ENCODE measurements at places on chromosomes 7 and 10.

DNA sequence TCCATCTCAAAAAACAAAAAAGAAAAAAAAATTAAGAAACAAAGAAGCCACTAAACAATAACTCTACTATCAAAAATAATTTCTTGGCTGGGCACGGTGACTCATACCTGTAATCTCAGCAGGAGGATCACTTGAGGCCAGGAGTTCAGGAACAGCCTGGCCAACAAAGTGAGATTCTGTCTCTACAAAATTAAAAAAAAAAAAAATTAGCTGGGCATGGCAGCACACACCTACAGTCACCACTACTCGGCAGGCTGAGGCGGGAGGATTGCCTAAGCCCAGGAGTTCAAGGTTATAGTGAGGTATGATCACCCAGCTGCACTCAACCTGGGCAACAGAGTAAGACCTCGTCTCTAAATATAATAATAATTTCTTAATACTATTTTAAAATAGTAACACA lies 69.0 kb downstream of the PARD3 start:
- no peak for DNase-seq

GRCh38 chr7:106216517-106216922 lies 68.3 kb downstream of the NAMPT start:
- no peak for DNase-seq

- DNase-seq: no peak
Observed at GRCh38 chr7:27080844-27081436, 14.9 kb downstream of the HOXA1 start.

DNA sequence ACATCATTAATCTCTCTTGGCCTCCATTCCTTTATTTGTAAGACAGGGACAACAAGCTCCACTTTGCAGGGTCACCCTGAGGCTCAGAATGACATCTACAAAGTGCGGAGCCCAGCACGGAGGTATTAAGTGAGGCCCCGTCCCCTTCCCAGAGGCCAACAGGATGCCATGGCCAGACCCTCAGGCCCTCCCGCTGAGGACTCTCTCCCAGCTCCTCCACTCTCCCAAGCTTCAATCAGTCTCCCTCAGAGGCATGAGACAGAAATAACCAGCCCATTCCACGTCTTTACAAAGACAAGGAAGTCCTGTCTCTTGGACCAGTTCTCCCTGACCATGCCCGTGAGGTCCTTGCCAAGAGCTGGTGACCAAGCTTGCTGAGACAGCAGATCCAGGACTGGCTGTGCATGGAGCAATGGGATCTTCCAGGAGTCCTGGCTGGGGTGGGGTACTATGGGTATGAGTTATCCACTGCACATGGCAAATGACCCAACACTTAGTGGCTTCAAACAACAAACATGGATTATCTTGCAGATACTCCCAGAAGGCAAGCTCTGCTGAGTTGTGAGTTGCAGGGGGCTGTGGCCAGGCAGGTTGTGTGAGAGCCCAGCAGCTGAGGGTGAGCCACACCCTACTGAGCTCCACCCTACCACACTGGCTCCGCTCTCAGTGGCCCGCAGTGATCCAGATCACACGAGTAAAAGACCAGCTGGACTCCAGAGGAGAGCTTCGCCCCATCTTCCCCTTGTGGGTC lies 4.3 kb upstream of the PPIF start:
- DNase-seq: no peak

DNA sequence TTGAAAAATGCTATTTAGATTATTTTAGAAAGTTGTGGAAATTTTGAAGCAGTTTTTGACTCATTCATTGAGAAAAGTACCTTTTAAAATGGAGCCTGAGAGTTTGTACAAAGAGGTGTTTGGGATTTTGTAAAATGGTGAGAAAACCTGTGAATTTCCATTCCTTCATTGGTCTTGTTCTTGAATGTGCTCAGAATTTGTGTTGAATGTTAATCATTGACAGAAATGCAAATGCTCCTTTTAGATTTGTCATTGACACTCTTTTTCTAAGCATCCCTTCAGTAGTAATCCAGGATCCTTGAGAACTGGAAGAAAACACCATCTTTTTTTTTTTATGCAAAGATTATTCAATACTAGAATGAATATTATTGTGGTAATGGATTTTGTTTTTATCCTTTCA lies 74.8 kb downstream of the LCOR start:
- DNase-seq: no peak

DNA sequence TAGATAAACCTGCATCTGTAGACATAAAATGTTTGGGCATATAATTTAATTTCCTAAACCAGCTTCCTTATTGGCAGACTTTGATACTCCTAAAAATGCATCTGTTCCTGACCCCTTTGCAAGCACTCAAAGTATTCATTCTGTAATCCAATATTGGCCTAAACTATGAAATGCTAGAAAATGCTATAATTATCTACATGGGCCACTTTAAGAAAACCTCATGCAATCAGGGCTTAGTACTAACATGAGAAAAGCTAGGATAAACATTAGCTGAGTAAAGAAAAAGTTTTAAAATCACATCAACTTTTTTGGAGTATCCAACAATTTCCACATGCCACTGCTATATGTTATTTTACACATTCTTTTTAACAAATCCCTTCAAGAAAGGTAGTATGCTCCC lies 57.2 kb downstream of the PARD3 start:
- no peak for DNase-seq

GRCh38 chr7:141354251-141354650 lies 197.0 kb upstream of the AGK start:
- no peak for DNase-seq

GRCh38 chr10:35979116-35979515 lies 337.0 kb upstream of the FZD8 start:
- no peak for DNase-seq

GRCh38 chr10:123019941-123020703 lies 11.3 kb downstream of the ACADSB start:
- no peak for DNase-seq

DNA sequence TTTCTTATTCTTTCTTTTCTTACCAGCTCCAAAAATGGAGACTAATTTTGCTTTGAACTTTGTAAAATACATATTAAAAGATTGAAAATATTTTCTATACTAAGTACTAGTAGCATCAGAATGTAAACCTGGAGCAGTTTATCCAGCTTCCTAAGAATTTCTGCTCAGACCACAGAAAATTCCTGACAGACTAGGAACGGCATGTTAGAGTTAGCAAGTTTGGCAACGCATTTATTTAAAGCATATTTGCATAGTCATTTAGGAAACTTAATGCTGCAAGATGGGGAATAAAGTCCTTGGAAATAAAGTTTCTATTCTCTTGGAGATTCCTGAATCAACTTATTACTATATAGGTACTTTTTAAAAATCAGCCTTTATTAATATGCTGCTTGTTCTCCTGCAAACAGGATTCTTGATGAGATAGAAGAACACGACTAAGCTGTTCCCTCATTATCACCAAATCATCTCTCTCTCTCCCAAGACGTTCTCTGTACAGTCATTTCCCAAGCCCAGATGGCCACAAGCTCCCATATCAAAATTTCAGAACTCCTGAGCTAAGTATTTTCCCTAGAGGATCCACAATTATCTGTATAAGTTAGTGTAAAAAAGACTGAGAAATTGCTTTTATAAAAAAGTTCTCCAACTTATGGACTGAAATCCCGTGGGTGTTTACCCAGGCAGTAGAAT lies 305.8 kb upstream of the NEBL start:
- DNase-seq: no peak

DNA sequence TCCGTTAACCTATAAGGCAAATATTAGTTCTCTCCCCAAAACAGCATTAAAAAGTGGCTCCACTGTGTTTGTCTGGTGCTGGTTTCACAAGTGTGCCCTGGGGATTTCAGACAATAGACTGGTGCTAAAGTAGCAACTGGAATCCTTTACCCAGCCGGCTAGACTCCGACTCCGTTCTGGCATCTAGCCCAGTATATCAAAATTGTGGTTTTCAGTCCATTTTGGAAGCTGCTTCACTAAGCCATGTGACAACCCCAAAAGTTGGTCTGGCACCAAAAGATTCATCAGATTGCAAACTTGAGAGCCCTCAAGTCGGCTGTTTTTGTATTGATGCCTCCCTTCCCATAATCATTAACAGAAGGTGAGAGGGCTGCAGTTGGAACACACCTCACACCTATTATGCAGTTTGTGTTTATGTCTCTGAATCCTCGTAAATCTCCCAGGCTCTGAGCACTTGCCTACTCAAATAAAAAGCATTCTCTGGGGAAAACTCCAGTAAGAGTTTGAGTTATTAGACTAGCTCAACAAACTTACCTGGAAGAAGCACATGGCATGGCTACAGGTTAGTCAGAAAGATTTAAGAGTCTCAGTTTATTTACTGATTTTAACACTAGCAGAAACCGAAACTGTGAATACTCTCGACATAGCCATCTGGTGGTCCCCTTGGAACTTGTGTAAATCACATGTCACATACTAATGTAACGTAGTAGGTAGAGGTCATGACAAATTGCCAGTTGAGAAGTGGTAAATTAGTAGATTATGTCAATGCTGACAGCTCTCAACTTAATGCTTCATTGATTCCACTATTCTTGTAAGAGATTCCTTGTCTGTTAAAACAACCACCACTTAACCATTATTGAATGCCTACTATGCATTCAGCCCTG lies 14.8 kb upstream of the WNT16 start:
- no peak for DNase-seq

DNA sequence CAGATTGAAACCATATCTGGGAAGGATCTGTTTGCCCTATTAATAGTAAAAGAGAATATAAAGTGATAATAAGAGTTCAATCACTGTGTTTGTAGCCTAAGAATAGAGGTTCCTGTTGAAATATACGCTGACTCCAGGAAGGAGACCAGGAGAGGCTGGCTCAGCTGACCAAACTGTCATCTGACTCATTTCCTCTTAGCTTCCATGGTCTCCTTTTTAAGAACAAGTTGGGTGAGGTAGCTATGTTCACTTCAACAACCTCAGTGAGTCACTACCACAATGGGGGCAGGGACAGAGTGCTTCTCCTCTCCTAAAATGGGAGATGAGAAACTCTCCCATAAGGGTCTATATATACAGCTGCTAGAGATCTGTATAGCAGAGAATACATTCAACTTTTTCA lies 543.3 kb downstream of the CALN1 start:
- DNase-seq: peak; percentile 5

GRCh38 chr10:88804083-88804812 lies 1.7 kb downstream of the LIPM start:
- DNase-seq: no peak

- DNase-seq: no peak
Observed at GRCh38 chr10:71582019-71582418, 137.6 kb downstream of the C10orf105 start.

GRCh38 chr7:89042940-89043339 lies 247.4 kb upstream of the TEX47 start:
- DNase-seq: no peak

- no peak for DNase-seq
Observed at GRCh38 chr7:30908681-30909080, 3.0 kb upstream of the AQP1 start.

- no peak for DNase-seq
Observed at GRCh38 chr10:121556918-121557573, 41.2 kb downstream of the FGFR2 start.

GRCh38 chr10:6567884-6568283 lies 12.2 kb downstream of the PRKCQ start:
- no peak for DNase-seq

DNA sequence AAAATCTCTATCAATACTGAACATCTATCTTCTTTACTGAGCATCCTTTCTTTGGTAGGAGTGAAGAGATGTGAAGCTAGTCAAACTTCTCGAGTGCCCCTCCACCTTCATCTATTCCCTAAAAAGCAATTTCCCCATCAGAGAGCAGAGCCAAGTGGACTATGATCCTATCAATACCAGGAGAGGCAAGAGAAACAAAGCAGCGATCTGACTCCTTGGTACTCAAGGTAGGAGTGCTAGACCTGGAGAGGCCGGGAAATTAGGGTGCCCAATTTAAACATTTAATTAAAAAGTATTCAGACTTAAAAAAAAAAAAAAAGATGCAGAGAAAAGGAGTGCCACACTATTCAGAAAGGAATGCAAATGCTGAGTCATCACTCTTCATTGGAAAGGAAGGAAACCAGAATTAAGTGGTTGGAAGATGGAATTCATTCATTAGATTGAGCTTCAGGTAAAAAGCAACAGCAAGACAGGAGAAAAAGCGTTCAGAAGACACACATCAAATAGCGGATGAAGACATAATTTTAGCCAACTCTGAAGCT lies 1.6 kb downstream of the TIAL1 start:
- no peak for DNase-seq

DNA sequence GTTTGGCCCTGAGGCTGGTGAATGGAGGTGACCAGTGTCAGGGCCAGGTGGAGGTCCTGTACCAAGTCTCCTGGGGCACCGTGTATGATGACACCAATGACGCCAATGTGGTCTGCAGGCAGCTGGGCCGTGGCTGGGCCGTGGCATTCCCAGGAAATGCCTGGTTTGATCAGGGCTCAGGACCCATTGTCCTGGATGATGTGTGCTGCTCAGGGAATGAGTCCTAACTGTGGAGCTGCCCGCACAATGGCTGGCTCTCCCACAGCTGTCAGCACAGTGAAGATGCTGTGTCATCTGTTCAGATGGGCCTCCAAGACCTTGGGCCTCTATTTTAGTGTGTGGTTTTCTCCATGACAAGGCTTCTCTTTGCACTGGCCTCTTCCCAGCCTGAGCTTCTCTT lies 64.0 kb downstream of the DMBT1 start:
- DNase-seq: no peak

- peak; percentile 70 for DNase-seq
Observed at GRCh38 chr7:43648473-43649406, 65.8 kb downstream of the STK17A start.

- no peak for DNase-seq
Observed at GRCh38 chr7:24496036-24496435, 77.2 kb upstream of the PALS2 start.

DNA sequence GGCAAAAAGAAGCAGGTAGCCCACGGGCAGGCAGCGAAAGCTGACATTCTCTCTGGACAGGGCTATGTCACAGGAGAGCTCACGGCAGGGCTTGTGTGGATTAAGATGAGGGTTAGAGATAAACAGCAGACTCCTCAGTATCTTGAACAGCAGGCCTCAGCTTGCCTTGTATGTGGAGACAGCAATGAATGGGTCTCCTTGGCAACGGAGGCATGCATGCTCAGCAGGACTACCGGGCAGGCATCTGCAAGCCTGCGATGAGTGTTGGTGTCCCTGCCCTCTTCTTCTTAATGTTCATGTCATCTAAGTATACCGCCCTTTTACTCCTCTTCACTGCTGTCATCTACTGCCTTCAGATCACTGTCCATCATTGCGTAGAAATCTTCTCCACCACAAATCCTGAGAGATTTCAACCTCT lies 81.9 kb upstream of the C1GALT1 start:
- no peak for DNase-seq

- no peak for DNase-seq
Observed at GRCh38 chr10:44008270-44008916, 359.7 kb upstream of the ZNF32 start.

DNA sequence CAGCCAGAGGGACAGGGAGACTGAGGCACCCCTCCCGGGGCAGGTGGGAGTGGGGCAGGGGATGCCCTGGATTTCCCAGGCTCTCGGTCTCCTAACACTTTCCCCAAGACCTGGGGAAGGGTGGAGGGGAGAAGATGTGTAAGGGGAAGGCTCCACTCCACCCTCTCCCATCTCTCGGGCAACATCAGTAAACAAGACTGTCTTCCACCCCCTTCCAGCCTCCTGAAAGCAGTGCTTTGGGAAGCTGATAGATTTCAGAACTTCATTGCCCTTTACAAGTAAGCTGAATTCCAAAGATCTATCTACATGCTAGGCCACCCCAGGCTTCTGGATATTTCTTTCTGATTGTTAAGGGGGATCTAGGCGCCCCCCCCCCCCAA lies 3.7 kb downstream of the FLNC start:
- DNase-seq: no peak

- no peak for DNase-seq
Observed at GRCh38 chr7:12898004-12898403, 210.6 kb downstream of the ARL4A start.
